Fibroblast of skin of back (primary cell): ENCODE measurements at places on chromosomes 4 and X.

- no peak for DNase-seq
Observed at GRCh38 chrX:853304-853703, 222.7 kb downstream of the SHOX start.

DNA sequence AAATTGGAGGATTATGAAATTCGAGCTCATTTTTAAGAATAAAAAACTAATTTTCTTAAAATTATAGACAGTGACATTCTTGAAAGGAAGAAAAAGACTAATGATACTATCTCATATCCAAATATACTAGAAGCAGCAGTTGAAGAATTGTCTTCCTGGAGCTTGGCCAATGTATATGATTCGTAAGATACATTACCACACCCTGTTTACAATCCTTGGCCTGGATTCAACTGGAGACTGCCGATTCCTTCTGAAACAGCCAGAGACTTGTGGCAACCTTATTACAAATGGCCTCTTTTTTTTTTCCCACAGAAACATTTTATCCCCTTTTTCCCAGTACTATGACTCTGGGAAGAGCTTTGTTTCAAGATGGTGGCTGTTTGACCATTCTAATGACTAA, 571.2 kb upstream of the FAT1 start:
- peak; percentile 90 for DNase-seq

- DNase-seq = no peak
Observed at GRCh38 chrX:97605271-97605670, 721.6 kb downstream of the RPA4 start.

DNA sequence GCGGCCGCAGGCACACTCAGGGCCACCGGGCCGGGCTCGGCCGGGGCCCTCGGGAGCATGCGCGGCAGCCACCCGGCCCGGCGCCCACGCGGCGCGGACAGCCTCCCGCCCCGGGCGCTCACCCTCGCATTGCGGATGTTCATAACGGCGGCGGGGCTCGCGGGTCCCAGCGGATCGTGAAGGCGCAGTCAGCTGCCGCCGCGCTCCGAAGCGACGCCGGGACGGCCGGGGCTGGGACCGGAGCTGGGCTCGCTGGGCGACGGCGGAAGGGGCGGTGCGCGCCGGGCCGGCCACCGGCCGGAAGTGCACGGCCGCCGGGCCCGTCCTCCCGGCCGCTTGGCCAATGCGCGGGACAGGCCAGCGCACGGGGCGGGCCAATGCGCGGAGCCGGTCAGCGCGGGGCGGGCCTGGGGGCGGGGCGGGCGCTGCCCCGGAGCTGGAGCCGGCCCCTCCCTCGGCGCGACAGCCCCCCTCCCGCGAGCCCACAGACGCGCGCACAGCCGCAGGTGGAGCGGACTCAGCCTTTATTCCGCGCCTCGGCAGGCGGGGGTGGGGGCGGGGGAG, at the start of gene NAA10:
Gene NAA10 (minus strand): TSS at position 276 of the 564 bp plus-strand sequence. CDS start 133 bp downstream, at position 143.
- peak; percentile 76 for DNase-seq

- no peak for DNase-seq
Observed at GRCh38 chr4:2806390-2807355, 13.8 kb downstream of the SH3BP2 start.

- no peak for DNase-seq
Observed at GRCh38 chrX:40446921-40447320, 133.8 kb upstream of the ATP6AP2 start.

DNA sequence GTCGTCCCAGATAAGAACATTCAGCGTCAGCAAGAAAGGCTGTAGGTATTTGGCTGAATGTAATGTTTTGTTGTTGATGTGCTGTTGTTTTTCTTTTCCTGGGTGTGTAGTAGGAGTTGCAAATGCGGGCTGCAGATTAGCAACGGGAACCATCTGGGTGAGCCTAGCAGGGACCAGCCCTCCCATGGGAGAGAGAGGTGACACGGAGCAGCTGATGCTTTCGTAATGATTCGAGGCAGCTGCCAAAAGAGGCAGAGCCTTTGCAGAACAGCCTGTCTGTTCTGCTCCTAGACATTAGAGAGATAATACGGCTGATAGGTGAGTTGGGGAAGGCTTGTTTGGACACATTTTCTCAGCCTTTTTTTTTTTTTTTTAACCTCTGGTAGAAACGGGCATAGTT, 25.3 kb downstream of the ARSF start:
- DNase-seq = no peak

- DNase-seq = no peak
Observed at GRCh38 chrX:118182681-118183080, 66.1 kb upstream of the KLHL13 start.

GRCh38 chr4:94680176-94680862, 77.4 kb upstream of the BMPR1B start:
- DNase-seq = no peak

GRCh38 chr4:76546327-76546726, 111.3 kb downstream of the SHROOM3 start:
- no peak for DNase-seq

DNA sequence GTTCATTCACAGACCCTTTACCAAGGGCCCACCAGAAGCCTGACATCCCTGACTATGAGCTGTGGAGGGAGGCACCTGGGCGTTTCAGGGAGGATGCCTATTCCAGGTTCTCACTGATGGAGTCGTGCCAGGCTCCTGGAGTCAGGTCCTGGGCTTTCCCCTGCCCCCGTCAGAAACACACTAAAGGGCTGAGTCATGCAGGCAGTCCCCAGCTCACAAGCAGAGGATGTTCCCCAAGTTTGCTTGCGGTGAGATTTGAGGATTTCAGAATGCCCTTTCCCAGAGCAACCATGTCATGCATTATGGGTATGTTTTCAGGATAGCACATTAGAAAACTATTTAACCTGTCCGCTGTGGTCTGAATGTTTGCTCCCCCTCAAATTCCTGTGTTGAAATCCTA, 45.2 kb downstream of the FHDC1 start:
- no peak for DNase-seq

- DNase-seq = no peak
Observed at GRCh38 chr4:188300385-188300784, 161.1 kb downstream of the TRIML1 start.

DNA sequence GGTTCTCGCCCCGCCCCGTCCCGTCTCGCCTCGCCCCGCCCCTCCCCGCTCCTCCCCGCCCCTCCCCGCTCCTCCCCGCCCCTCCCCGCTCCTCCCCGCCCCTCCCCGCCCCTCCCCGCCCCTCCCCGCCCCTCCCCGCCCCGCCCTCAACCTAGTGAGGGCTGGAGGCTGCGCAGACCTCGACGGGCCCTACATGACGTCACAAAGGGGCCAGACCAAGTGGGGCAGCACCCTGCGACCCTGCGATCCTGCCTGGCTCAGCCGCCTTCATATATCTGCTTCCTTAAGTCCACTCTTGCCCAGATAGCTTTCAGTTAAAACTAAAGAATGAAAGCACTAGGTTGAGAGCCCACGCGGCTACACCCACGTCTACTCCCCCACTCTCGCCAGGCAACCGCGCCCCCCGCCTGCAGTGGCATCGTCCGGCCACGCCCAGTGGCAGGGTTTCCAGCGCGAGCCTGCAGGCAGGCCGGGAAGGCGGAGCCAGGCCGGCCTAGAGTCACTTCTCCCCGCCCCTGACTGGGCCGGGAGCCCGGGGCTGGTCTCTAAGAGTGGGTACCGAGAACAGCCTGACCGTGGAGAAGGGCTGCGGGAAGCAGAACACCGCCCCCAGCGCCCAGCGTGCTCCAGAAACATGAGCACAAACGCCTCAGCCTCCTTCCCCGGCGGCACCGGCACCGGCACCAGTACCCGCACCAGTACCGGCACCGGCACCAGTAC, 1.5 kb upstream of the MAOA start:
- DNase-seq = peak; percentile 90

GRCh38 chrX:46278572-46278971, 266.6 kb downstream of the ZNF674 start:
- DNase-seq = no peak

DNA sequence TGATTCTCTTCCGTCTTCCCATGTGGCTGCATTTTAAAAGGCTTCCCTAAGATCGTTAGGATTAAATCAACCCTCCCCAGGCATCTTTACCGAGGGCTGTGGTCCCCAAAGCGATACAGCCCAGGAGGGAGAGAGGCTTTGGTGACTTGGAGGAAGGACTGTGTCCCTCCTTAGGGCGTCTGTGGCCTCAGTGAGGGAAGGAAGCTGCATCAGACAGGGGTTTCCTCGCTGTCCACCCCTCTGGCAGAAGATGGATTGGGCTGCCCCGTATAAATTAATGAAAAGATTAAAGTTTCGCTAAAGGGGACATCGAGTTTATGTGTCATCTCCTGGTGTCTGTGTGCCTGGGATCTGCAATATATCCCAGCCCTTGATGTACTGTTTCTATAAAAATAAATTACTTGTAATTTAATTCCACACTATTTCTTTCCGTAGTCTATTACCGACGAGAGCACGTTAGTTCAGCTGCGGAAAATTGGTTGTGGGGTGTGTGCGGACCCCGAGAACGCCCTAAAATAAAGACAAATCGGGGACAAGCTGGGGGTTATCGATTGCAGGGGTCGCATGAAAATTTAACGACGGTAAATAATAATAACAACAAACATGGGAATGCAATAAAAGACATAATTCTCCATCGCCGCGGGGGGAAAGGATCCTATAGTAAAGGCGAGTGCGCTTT, 6.5 kb downstream of the SHOX start:
- DNase-seq = no peak

- DNase-seq = peak; percentile 99
Observed at GRCh38 chr4:145734576-145735346, 54.8 kb downstream of the C4orf51 start.

DNA sequence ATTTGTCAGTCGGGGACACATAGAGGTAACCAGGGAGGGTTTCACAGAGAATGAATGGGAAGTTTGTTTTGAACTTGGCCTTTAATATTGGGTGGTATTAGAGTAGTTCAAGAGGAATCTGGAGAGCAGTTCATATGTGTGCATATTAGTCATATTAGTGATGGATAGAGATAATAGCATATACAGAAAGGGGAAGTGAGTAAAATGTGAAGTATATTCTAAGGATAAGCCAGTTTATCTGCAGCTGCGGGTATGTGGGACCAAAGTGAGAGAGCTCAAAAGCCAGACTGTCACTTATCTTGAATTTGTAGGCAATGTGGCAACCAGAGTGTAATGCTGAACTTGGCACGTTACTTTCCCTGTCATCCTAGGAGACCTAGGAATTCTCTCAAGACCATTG, 169.9 kb downstream of the AFF2 start:
- no peak for DNase-seq

- no peak for DNase-seq
Observed at GRCh38 chr4:73098016-73098415, 28.5 kb upstream of the COX18 start.

GRCh38 chrX:135489542-135489941, 30.9 kb upstream of the INTS6L start:
- DNase-seq = no peak

- no peak for DNase-seq
Observed at GRCh38 chrX:115017455-115017854, at the start of gene IL13RA2. TSS of gene IL13RA2 (minus strand) at chrX:115017616. CDS start at chrX:115017269, 347 bp downstream.

GRCh38 chr4:71259911-71260331, 78.9 kb upstream of the SLC4A4 start:
- DNase-seq = no peak

DNA sequence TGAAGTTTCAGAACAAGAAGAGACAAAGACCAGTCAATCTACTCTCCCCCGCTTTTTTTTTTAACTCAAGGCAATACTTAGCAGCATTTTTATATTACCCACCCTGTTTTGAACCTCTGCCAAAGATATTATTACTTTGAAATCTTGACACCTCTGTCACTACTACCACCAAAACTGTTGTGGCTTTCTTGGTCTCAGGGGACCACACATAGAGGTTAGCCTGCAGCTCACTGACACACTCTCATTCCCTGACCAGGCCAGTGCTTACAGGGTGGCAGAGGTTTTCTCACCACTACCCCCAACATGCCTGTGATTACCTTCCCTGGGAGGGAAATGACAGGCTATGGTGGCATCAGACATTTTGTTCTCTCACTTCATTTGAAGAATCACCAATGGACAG, 137.4 kb upstream of the STIM2 start:
- DNase-seq = peak; percentile 21

DNA sequence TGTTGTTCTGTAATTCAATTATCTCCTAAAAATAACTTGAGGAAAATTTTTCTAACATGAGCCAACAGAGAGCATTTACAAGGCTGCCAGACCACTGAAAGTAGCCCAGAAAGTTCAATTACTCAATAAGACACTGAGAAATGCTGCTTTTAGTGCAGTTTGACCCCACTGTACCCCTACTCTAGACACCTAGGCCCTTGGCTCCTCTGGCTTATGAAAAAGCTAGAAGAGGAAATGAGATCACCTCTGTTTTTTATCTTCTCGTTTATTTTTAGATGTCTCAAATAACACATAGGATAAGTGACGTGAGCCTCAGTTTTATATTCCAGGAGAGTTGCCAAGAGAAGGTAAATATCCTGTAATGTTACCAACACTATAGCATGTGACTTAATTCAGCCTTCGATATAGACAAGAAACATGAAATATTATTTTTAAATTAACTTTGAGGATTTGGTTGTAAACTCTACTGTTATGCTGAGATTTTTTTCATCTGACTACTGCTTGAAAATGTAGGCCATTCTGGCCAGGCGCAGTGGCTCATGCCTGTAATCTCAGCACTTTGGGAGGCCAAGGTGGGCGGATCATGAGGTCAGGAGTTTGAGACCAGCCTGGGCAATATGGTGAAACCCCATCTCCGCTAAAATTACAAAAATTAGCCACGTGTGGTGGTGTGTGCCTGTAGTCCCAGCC, 24.4 kb downstream of the TNIP3 start:
- peak; percentile 75 for DNase-seq

DNA sequence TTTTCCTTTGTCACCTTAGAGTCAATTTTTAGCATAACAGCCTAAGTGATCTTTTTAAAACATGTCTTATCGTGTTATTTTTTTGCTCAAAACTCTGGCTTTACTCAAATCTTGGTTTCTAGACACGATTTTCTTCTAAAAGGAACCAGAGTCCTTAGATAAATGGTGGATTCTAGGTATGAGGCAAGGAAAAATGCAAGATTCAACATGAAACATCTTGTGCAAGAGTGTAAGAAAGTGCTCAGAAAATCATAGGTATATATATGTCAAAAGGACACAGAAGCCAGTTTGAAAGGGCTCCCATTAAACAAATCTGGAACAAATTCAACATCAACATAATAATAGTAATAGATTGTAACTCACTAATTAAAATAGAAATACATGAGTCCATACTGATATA, 8.1 kb upstream of the ADGRG4 start:
- no peak for DNase-seq

DNA sequence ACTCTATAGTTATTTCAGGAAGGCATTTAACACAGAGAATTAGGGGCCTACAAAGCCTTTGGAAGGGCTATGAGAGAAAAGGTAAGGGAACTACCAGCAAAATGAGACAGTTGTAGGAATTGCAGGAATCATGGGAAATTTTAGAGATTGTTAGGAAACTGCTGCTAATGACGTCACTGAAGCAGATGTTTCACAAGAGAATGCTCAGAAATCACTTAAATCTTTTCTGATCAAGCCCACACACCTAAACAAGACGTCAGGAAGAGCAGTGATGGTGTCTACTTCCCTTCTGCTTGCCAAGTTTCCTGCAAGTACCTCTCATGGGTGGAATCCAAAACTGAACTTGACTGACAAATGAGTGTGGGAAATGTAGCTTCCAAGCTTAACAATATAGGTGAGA, 5.1 kb downstream of the OR13H1 start:
- DNase-seq = no peak
